Fibroblast of lung (primary cell): ENCODE measurements at places on chromosomes 12 and 14. TPM values are rescaled to one million over a fixed set of nuclear protein-coding genes. Genes with fewer than 3 reads are reported as not detected.

Gene HCAR2
- total RNA-seq = under 0.01 TPM in 1 of 2 replicates, not detected in the other

Gene PLA2G1B
- 0.51 TPM in 1 of 2 replicates, not detected in the other for total RNA-seq

Gene KRT6C
- total RNA-seq = not detected in 2 replicates

DNA sequence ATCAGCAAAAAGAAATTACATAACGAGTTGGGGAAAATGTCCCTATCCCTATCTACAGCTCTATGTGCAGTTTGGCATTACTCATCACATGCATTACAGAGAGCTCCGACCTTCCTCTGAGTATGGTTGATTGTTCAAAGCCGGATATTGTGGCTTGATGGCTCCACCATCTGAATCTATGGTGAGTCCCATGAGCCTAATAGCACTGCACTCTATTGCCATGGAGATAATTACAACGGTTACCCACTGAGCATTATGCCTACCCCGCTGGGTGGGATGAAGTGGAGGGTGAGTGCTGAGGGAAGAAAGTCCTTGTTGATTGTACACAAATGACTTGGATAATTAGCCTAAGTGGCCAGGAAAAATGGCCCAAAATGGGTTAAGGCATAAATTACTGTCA lies 800.5 kb downstream of the NRXN3 start:
- DNase-seq = no peak
- no peaks in the 10 kb centered on the region for H3K36me3 ChIP-seq
- H3K27ac ChIP-seq = no peak overlapping the region
- no peaks in the 10 kb centered on the region for H3K27me3 ChIP-seq
- no peaks in the 10 kb centered on the region for H3K4me1 ChIP-seq

DNA sequence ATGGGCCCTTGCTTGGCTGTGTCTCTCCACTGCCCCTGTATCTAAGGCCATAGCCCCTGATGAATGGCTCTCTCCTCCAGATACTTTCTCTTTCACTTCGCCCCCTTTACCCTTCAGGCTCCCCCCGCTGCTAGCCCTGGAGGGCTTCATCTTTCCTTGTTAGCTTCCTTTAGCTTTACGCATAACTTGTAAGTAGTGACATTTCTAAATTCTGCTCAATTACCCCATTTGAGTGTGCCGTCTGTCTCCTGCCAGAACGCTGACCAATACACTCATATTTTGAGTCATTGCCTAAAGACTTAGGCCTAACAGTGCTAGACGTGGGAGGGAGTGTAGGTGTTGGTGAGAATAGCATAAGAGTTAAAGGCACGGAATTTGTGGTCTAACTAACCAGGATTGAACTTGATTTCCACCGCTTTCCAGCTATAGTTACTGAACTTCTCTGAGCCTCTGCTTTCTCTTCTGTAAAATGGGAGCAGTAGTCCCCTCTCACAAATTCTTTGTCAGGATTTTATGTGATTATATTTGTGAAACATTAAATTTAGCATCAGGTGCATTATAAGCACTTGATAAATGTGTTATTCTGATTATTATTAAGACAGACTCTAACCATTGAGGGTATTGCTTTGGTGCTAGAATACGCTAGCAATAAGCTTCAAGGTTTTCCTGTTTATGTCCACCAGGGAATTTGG lies 129.3 kb downstream of the ZFP36L1 start:
- peak; percentile 99 for DNase-seq
- H3K36me3 ChIP-seq = no peaks in the 10 kb centered on the region
- H3K27ac ChIP-seq = peak overlapping the region; percentile 50
- H3K4me1 ChIP-seq = peaks cover 48% of the 10 kb centered on the region

Gene ZDHHC22
- total RNA-seq = not detected in 2 replicates

DNA sequence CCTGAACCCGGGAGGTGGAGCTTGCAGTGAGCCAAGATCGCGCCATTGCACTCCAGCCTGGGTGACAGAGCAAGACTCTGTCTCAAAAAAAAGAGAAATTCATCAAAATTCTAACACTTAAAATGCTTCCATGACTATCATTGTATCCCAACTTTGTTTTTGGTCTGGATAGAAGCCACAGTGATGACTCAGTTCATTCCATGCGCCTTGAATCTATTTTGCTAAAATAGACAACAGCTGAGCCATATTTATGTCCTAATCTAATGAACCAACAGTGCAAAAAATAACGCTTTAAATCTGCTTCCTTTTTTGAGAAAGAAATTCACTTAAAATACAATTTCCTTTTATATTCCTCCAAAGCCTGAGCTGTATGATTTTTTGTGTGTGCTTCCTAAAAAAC lies 23.2 kb upstream of the BICD1 start:
- H3K4me3 ChIP-seq = no peak overlapping the region
- H3K36me3 ChIP-seq = no peaks in the 10 kb centered on the region
- H3K27me3 ChIP-seq = no peaks in the 10 kb centered on the region

DNA sequence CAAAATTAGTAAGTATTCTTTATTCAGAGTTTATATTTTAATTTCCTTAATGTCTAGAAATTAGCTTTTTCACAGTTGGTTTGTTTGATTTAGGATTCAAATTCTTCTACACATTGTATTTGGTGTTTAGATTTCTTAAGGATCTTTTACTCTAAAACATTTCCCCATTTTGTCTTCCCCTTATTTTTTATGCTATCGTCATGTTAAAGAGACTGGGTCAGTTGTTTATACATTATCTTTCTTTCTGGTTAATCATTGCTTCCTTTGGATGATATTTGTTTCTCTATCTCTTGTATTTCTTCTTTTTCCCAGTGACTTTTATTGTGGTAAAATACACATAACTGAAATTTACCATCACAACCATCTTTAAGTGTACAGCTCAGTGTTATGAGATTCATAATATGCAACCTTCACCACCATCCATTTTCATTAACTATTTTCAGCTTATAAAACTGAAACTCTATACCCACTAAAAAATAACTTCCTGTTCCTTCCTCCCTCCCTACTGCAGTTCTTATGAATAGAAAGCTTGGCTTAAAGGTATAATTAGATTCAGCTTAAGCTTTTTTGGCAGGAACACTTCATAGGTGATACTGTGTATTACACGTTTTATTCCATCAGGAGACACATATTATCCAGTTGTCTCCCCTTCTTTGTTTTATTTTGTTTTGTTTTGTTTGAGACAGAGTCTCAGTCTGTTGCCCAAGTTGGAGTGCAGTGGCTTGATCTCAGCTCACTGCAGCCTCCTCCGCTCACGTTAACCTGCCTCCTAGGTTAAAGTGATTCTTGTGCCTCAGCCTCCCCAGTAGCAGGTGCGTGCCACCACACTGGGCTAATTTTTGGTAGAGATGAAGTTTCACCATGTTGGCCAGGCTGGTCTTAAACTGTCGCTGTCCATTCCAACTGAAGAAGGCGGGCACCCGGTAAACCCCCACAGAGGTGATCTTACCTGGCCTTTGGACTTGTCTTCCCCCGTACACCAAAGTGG lies 45.0 kb downstream of the NOPCHAP1 start:
- H3K4me1 ChIP-seq = no peaks in the 10 kb centered on the region
- H3K27ac ChIP-seq = no peak overlapping the region
- H3K27me3 ChIP-seq = no peaks in the 10 kb centered on the region
- peaks cover 5% of the 10 kb centered on the region for H3K36me3 ChIP-seq

Gene RILPL1
- 4.9 and 7.8 TPM in 2 replicates for total RNA-seq

DNA sequence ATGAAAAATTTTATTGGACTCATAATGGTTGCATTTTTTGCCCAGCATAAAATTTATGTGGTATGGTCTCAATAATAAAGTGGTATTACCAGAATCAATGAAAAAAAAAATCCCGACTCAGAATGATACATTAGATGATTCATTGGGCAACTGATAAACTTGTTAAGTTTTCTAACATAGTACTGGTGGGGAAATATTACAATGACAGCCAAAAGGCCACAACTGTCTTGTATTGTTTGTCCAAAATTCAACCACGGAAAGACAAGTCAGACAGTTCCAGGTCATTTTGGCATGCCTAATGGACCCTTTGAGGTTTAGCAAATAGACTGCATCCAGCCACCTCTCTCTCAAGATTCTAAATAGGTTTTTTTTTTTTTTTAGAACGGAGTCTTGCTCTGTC lies 70.5 kb upstream of the TRIM9 start:
- no peak overlapping the region for H3K4me3 ChIP-seq
- no peaks in the 10 kb centered on the region for H3K4me1 ChIP-seq
- no peak overlapping the region for H3K27ac ChIP-seq
- DNase-seq = no peak

Gene CFAP73
- total RNA-seq = not detected in 2 replicates

Gene KRT2
- total RNA-seq = not detected in 2 replicates

Gene GALNT8
- under 0.01 TPM in 2 replicates for total RNA-seq

Gene POTEM
- total RNA-seq = not detected in 2 replicates

DNA sequence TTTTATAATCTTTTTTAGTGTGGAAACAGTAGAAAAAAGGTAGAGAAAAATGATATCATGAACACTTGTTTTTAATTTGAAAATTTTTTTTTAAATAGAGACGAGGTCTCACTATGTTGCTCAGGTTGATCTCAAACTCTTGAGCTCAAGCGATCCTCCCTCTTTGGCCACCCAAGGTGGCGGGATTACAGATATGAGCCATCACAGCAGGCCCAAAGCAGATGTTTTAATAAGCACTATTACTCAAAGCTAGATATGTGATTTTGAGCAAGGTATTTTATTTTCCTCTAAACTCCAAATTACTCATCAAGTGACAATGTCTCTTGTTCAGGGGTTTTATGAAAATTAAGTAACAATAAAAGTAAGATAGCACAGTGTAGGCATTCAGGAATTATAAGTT lies 10.7 kb upstream of the WDR89 start:
- H3K4me3 ChIP-seq = no peak overlapping the region
- H3K27me3 ChIP-seq = no peaks in the 10 kb centered on the region
- H3K36me3 ChIP-seq = no peaks in the 10 kb centered on the region
- no peak overlapping the region for H3K27ac ChIP-seq

GRCh38 chr12:131196220-131196619 lies 242.5 kb downstream of the ADGRD1 start:
- no peak for DNase-seq
- no peaks in the 10 kb centered on the region for H3K4me1 ChIP-seq
- no peak overlapping the region for H3K4me3 ChIP-seq
- no peak overlapping the region for H3K27ac ChIP-seq
- H3K27me3 ChIP-seq = no peaks in the 10 kb centered on the region

DNA sequence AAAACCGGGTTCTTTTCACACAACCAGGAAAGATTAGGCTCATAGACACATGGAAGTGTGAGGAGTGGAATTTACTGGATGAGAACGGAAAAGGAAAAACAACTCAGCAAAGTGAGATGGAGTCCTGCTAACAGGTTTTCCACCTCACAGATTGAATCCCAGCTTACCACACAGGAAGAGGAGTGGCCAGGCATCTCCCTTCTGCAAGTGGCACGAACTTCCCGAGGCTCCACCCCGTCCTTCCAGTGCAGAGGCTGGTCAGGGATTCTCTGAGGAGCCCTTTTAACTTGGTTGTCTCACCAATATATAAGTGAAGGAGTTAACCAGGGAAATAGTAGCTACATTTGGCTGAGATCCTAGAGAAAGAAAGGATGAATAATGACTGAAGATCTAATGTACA lies 102.8 kb downstream of the SCAF11 start:
- no peaks in the 10 kb centered on the region for H3K4me1 ChIP-seq
- H3K4me3 ChIP-seq = no peak overlapping the region
- H3K27me3 ChIP-seq = no peaks in the 10 kb centered on the region
- no peaks in the 10 kb centered on the region for H3K36me3 ChIP-seq
- no peak for DNase-seq

Gene SDSL
- total RNA-seq = 10.0 and 12.4 TPM in 2 replicates

DNA sequence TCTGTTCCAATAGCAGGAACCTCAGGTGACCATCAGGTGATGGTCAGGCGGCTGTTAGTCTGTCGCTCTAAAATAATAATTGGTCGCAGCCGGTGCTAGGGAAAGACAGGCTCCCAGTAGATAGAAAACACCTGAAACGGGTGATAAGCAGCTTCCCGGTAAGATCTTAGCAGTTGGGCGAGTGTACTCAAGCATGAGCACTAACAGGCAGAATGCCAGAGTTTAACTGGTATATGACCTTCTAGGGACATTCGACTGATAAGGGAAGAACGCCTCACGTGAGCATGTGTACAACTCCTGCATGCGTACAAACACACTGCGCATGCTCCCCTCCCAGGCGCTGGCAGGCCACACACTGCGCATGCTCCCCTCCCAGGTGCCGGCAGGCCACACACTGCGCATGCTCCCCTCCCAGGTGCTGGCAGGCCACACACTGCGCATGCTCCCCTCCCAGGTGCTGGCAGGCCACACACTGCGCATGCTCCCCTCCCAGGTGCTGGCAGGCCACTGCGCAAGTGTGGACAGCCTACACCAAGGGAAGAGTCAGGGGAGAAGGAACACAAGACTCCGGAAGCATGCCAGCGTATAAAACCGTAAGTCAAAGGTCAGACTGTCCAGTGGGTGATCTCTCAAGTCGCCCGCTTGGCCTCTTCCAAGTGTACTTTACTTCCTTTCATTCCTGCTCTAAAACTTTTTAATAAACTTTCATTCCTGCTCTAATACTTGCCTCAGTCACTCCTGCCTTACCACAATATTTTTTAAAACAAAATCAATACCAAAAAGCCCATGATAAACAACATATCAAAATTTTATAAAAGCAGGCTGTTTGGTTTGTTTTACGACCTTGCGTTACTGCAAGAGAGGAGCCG lies 24.5 kb downstream of the GPRC5D start:
- no peaks in the 10 kb centered on the region for H3K36me3 ChIP-seq
- H3K27ac ChIP-seq = peak overlapping the region; percentile 16
- peak; percentile 82 for DNase-seq
- peaks cover 3% of the 10 kb centered on the region for H3K4me1 ChIP-seq
- H3K4me3 ChIP-seq = no peak overlapping the region
- no peaks in the 10 kb centered on the region for H3K27me3 ChIP-seq

Gene GPR84
- not detected in 2 replicates for total RNA-seq

- no peak for DNase-seq
- H3K27ac ChIP-seq = no peak overlapping the region
Observed at GRCh38 chr12:132393245-132393795, 63.9 kb upstream of the GALNT9 start.

GRCh38 chr12:18955594-18955993 lies 173.9 kb upstream of the PLEKHA5 start:
- no peaks in the 10 kb centered on the region for H3K27me3 ChIP-seq
- H3K27ac ChIP-seq = no peak overlapping the region
- peak; percentile 51 for DNase-seq
- H3K4me3 ChIP-seq = no peak overlapping the region
- H3K36me3 ChIP-seq = no peaks in the 10 kb centered on the region
- H3K4me1 ChIP-seq = no peaks in the 10 kb centered on the region

- H3K4me3 ChIP-seq = no peak overlapping the region
- no peaks in the 10 kb centered on the region for H3K4me1 ChIP-seq
- no peak overlapping the region for H3K27ac ChIP-seq
- no peaks in the 10 kb centered on the region for H3K36me3 ChIP-seq
- no peak for DNase-seq
Observed at GRCh38 chr12:90149453-90149852, 440.8 kb upstream of the ATP2B1 start.

Gene RPGRIP1
- total RNA-seq = under 0.01 TPM in 1 of 2 replicates, not detected in the other

DNA sequence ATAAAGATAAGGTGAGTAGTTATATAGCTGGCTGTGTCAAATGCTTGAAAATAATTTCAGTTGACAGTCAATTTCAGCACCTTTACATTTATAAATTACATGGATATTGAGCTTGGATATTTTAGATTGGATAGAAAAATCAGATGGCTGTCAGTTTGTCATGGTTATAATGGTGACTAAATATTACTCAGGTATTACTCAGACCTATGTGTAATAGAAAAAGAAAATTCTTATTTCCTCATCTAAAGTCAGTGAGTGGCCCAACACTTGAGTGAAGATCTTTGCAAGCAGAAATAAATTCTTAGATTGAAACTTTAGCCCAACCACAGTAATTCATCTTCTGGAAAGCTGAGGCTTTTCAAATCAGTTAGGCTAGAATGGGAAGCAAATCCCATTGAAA lies 354.4 kb downstream of the NAV3 start:
- no peak overlapping the region for H3K4me3 ChIP-seq
- no peak overlapping the region for H3K27ac ChIP-seq
- peaks cover 4% of the 10 kb centered on the region for H3K4me1 ChIP-seq
- no peak for DNase-seq
